ENCODE measurements at places on chromosomes 7 and 10.

DNA sequence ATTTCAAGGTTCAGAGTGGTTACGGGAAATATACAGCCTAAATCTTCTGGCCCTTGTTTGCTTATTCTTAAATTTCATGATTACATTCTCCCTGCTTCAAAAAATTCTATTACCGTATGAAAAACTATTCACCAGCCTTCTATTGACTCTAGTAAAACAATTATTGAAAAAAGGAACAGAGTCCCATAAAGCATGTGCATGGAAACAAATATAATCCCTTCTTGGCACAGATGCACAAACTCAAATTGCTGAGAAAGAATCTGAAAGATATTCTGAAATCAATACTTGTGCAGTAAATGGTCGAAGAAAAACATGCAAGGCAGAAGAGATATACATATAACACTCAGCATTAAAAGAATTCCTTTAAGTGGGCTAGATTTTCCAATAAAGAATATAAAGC lies 83.6 kb downstream of the LRRN3 start:
- no peak for DNase-seq

- DNase-seq, result peak; percentile 7
Measured at GRCh38 chr7:157087646-157088045, 51.1 kb upstream of the UBE3C start.

- no peak for DNase-seq
Measured at GRCh38 chr7:12684733-12685132, 2.7 kb upstream of the ARL4A start.

DNA sequence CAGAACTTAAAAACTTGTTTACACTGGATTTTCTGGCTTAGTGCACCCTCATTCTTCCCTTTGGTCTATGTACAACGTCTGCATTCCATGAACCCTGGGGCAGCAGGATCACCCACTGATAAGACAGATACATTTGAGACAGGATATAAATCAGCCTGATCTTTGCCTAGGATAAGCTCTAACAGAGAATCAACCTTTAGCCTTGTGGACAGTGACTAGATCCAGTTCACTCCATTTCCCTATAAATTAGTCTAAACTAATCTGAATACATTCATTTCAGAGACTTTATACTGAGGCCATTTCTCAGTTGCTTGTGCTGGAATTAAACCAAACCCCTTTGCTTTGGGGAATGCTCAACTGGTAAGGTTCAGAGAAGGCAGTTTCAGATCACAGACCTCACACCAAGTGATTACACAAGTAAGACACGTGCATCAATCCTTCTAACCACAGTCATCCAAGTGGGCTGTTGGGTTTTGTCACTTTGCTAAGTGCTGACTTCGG lies 639.8 kb upstream of the FZD8 start:
- no peak for DNase-seq

DNA sequence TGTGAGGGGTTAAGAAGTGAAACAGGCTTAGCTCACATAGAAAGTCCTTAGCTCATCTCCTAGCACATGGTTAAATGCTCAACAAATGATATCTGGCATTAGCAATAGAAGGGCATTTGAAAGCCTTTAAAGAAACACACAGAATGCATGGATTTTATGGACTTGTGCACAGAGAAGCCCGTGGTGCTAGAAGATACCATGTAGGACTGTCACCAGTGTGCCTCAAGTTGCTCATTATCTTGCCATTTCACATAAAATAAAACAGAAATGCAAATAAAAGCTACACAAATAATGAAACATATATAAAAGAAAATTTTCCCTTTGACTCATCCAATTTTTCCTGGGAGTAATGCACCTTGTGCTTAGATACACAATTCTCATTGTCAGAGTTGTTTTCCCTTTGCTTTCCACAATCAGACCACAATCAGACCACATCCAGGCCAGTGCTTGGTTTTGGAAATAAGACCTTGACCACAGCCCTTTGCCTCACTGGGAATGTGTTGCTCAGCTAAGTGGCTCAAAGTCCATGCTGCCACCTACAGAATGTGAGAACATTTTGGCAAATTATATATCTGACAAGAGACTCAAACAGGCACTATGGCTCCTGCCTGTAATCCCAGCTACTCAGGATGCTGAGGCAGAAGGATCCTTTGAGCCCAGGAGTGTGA lies 9.5 kb upstream of the WDR11 start:
- DNase-seq, result no peak

- DNase-seq, result no peak
Measured at GRCh38 chr10:79327090-79327457, 20.2 kb upstream of the PPIF start.

- no peak for DNase-seq
Measured at GRCh38 chr7:100175296-100175935, 1.8 kb downstream of the GPC2 start.

DNA sequence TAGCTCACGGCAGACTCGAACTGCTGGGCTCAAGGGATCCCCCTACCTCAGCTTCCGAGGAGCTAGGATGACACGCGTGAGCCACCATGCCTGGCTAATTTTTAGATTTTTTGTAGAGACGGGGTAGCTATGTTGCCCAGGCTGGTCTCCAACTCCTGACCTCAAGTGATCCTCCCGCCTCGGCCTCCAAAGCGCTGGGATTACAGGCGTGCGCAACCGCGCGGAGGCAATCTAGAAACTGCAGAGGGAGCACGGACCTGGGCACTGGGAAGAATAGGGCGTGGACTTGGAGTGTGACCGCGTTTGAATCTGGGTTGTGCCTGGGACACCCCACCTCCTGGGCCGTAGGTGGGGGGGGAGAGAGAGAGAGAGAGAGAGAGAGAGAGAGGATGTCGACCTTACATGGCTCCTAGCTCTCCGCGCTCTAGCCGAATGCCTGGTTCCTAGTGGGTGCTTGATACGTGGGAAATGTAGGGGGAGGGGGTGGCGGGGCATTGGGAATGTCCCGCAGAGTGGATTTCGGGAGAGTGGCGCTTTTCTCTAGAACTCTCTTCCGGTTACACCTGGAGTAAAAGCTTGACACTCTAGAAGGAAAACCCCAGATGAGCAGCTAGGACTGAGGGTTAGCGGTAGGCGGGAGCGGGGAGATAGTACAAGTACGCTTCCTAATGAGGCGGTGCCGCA lies 1.2 kb upstream of the MAP3K8 start:
- no peak for DNase-seq

- no peak for DNase-seq
Measured at GRCh38 chr10:103888113-103888841, 29.7 kb downstream of the STN1 start.

GRCh38 chr10:104501864-104502579 lies 139.1 kb upstream of the SORCS3 start:
- DNase-seq, result no peak

- DNase-seq, result no peak
Measured at GRCh38 chr7:134016223-134016941, 110.8 kb upstream of the LRGUK start.

- DNase-seq, result no peak
Measured at GRCh38 chr10:112353046-112353445, 20.9 kb upstream of the ACSL5 start.

GRCh38 chr7:151825721-151826120 lies 51.2 kb downstream of the PRKAG2 start:
- no peak for DNase-seq

GRCh38 chr7:30842542-30843451 lies 68.9 kb upstream of the AQP1 start:
- DNase-seq, result peak; percentile 35

DNA sequence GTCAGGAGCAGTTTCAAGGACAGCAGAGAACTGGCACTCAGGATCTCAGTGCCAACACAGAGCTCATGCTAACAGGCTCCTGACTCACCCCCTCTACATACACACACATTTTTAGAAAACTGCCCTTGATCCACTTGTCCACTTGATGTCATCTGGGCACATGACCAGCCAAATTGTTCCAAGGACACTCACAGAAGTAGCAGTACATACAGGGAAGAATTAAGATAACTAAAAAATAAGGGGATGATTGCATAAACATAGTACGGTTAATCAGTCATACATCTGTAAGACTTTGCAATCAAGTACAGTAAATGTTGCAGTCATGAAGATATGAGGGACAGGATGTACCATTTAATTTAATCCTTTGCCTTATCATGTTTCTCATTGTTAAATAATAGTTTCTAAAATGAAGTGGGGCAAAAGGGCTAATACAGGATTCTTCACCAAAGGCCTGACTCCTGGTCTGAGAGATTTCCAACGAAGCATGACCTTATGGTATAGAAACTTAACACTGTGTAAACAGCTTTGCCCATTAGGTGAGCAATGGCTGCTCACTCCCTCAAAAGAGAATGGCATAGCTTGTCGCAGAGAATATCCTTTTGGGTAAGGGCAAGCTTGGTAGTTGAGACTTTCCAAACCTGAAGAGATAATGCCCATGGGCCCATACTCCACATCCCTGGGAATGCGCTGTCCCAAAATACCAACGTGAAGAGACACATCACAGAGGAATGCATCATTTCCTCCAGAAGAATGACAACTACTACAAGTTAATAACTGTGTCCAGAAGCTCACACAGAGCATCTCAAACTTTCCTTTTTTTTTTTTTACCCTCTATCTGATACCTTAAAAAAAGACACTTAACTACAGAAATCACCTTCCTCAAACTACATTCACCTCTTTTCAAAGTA lies 94.1 kb downstream of the ARMH3 start:
- no peak for DNase-seq

GRCh38 chr7:74569501-74570075 lies 87.9 kb upstream of the GTF2I start:
- no peak for DNase-seq

- DNase-seq, result no peak
Measured at GRCh38 chr7:19339512-19339911, 194.3 kb upstream of the FERD3L start.

DNA sequence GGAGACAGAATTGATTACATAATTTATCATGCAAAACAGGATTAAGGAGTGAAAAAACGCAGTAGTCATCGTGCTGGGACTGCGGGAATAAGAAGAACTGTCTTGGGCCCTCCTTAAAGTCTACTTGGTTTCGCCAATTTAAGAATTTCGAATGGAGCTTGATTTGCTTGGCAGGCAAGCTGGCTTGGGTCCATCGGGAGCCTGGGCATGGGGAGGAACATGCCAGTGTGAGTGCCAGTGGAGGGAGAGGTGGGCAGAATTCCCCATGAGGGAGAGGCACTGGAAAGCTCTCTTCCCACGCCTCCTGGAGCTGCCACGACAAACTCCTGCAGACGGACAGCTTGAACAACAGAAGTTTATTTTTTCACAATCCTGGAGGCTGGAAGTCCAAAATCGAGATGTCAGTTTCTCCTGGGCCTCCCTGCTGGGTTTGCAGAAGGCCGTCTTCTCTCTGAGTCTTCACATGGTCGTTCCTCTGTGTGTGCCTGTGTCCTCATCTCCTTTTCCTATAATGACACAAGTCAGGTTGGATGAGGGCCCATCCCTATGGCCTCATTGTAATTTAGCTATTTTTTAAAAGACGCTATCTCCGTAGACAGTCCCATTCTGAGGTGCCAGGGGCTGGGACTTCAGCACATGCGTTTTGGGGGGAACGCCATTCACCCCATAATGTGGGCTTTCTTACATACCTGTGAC lies 528.7 kb upstream of the DPP6 start:
- no peak for DNase-seq

DNA sequence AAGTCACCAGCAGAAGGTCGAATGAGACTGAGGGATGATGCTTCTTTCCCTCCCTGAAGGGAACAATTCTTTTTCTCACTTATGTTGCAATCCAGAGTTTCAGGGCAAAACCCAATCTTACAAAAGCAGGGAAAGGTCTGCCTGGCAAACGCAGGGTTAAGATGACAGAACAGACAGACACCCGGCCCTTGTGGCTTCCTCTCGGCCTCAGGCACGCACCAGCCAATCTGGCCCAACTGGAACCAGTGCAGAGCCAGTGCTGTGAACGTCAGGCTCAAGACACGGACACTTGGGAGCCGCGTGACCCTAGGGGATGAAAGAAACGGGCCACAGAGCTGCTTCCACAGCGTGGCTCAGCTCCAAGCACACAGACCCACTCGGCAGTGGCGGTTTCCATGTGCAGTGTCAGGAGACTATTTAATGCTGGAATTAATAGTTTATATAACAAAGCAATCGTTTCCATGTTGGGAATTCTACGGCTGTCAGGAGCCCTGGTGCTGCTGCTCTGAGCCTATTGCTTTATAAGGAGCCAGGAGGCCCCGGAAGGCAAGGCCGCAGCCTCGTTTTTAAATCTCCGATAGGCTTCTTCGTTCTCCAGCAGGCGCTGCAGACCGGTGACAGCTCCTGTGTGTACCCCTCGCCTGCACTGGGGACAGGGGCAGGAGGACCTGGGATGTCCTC lies 198.4 kb downstream of the DIP2C start:
- no peak for DNase-seq

DNA sequence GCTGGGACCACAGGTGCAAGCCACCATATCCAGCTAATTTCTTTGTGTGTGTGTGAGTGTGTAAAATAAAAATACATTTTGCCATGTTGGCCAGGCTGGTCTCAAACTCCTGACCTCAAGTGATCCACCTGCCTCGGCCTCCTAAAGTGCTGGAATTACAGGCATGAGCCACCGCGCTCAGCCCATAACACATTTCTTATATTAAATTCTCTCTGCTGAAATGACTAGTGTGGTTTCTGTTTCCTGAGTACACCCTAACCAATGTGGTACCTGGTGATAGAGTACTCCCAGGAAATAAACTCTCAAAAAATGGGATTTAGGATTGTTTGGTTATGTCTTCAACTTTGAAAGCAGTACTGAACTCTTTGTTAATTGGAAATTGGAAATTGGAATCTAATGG lies 19.4 kb upstream of the FHIP2A start:
- DNase-seq, result no peak

DNA sequence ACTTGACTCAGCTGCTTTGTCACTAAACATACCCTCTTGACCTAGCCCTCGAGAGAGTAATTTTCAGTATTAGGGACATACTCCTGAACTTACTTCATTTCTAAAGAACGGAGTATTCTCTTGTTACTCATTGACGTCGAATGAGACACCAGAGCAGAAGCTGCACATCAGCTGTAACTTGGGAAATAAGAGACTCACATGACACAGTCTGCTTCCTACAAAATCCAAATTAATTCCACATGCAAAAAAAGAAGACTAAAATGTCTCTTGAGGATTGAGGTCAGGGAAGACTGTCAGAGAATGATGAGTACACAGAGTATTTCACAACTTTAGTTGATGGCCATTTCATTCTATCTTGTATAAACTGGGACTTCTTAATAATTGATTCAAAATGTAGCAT lies 114.7 kb upstream of the EGFR start:
- DNase-seq, result no peak

DNA sequence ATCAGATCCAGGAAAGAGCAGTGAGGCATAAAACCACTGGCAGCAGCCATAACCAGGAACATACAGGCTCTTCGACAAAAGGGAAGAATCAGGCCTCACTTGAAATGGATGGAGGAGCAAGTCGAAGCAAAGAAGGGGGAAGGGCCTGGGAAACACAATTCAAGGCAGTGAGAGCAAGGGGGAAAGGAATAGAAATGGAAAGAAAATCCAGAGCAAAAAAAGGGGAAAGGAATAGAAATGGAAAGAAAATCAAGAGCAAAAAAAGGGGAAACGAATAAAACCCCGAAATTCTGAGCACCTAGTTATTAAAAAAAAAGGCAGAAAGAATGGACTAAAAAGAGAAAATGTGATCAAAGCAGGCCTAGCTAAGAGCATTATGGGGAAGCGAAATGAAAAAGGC lies 24.1 kb upstream of the PRKAR2B start:
- DNase-seq, result no peak

All from activated CD8-positive, alpha-beta memory T cell treated with anti-CD3 and anti-CD28 coated beads, Interleukin-2, amount 50 U/mL, for 48 hours (primary cell).